ENCODE measurements at places on chromosomes 1 and 21.

- H3K4me3 ChIP-seq, result peak overlapping the region; percentile 27
- peaks cover 22% of the 10 kb centered on the region for H3K4me1 ChIP-seq
- no peak for DNase-seq
- no peaks in the 10 kb centered on the region for H3K27me3 ChIP-seq
- no peaks in the 10 kb centered on the region for H3K36me3 ChIP-seq
Observed at GRCh38 chr1:229058111-229058561, 212.8 kb upstream of the RAB4A start.

- H3K4me1 ChIP-seq, result no peaks in the 10 kb centered on the region
- H3K27ac ChIP-seq, result no peak overlapping the region
- no peak for DNase-seq
- no peak overlapping the region for H3K4me3 ChIP-seq
Observed at GRCh38 chr1:60390593-60391282, 317.2 kb upstream of the C1orf87 start.

GRCh38 chr1:99282536-99282935 lies 18.2 kb downstream of the PLPPR4 start:
- H3K27ac ChIP-seq, result no peak overlapping the region
- no peak for DNase-seq
- H3K4me3 ChIP-seq, result no peak overlapping the region
- H3K36me3 ChIP-seq, result no peaks in the 10 kb centered on the region
- H3K4me1 ChIP-seq, result no peaks in the 10 kb centered on the region

DNA sequence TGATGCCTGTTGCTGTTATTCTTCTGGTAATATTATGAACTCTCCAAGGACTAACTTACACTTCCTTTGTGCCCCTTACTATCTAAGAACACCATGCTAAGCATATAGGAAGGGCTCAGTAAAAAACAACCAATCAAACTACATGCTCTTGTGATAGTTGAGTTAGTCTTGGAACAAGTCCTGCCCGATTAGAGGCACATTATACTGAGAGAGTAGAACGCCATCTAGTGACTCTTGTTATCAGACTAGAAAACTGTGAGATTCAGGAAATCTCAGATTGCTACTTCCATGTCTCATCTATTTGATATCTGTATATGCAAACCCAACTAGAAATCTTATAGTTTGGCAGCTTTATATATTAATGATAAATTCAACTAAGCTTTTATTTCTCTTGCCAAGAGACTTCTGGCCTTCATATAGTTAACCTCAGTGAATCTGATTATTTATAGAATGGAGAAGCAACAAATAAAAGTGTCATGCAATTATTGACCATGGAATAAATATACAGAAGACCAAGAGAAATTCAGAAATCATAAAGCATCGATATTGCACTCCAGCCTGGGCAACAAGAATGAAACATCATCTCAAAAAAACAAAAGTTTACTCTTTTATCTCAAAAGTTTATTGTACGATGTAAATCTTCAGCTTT lies 7.8 kb upstream of the SRRM1 start:
- H3K4me3 ChIP-seq, result no peak overlapping the region
- H3K27me3 ChIP-seq, result no peaks in the 10 kb centered on the region
- peak; percentile 43 for DNase-seq
- no peaks in the 10 kb centered on the region for H3K4me1 ChIP-seq

DNA sequence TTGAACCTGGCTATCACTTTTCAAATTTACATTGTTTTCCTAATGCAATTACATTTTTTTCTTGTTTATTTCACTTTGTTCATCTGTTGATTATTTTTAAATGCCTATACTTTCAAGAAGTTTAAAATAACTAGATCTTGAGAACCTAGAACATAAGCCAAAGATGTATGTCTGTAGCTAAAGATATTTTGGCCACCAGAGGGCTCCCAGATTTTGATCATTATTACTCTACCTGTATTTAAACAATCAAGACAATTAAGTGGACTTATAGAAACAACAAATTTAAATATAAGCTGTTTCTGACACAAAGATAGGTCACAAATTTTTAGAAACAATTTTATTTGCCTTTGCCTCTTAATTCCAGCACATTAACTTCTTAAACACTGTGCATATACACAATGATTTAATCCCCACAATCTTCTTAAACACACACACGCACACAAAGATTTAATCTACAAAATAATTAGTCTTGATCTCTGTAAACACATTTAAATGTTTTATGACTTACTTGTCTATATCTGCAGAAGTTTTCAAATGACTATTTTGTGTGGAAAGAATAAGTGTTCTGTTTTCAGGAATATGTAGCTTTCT lies 380.0 kb downstream of the DSCAM start:
- no peaks in the 10 kb centered on the region for H3K36me3 ChIP-seq
- H3K27me3 ChIP-seq, result no peaks in the 10 kb centered on the region
- DNase-seq, result no peak
- no peak overlapping the region for H3K4me3 ChIP-seq

DNA sequence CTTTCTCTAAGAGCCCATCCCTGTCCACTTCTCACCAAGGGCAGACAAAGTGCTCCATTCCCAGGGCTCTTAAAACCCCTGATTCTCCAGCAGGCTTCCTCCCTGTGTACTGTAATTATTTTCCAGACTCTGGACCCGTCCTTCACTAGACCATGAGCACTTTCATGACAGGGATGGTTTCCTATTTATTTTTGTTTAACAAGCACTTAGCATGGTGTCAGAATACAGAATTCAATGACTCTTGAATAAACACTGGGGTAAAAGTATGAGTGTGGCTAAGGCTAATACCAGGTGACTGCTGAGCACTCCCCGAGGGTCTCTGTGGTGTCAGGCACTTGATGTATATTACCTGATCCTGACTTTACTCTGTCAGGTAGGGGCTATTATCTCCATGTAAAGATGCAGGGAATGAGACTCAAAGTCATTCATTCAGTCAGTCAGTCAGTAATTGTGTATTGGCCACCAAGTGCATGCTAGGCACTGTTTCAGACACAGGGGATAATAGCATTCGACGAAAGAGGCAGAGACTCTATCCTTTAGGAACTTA lies 47.2 kb downstream of the C1orf21 start:
- no peaks in the 10 kb centered on the region for H3K4me1 ChIP-seq
- no peak overlapping the region for H3K4me3 ChIP-seq
- no peak for DNase-seq
- H3K36me3 ChIP-seq, result no peaks in the 10 kb centered on the region
- H3K27ac ChIP-seq, result no peak overlapping the region
- no peaks in the 10 kb centered on the region for H3K27me3 ChIP-seq

- no peaks in the 10 kb centered on the region for H3K36me3 ChIP-seq
- H3K4me3 ChIP-seq, result no peak overlapping the region
- H3K27ac ChIP-seq, result no peak overlapping the region
- no peak for DNase-seq
- no peaks in the 10 kb centered on the region for H3K4me1 ChIP-seq
Observed at GRCh38 chr1:214563881-214564280, 12.5 kb upstream of the PTPN14 start.

DNA sequence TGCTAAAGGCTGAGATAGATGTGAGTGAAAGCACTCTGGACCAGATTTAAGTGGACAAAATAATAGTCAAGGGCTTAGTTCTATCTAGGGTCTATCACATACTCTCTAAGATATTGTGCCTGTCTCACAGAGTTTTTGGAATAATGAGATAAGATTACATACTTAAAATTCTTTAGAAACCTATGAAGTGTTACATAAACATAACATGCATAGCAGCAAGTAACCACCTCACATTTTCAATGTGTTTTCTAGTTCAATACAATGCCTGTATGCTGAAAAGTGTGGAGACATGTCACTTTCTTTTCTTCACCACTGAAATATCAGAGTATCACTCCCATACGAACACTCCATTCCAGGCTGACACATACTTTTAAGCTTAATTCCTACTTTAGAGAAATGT lies 16.2 kb downstream of the SDCCAG8 start:
- H3K4me1 ChIP-seq, result peaks cover 38% of the 10 kb centered on the region
- no peak for DNase-seq
- no peak overlapping the region for H3K4me3 ChIP-seq
- H3K36me3 ChIP-seq, result peaks cover 43% of the 10 kb centered on the region

GRCh38 chr1:47967864-47968555 lies 29.2 kb downstream of the TRABD2B start:
- no peaks in the 10 kb centered on the region for H3K36me3 ChIP-seq
- no peak overlapping the region for H3K4me3 ChIP-seq
- DNase-seq, result no peak
- H3K4me1 ChIP-seq, result no peaks in the 10 kb centered on the region
- no peaks in the 10 kb centered on the region for H3K27me3 ChIP-seq
- no peak overlapping the region for H3K27ac ChIP-seq

Measured in CD14-positive monocyte (primary cell).